Activated CD4-positive, alpha-beta T cell treated with anti-CD3 and anti-CD28 coated beads, Interleukin-2, amount 50 U/mL, for 24 hours (primary cell): ENCODE measurements at places on chromosomes 12 and 14.

GRCh38 chr14:103391048-103391447 lies 5.8 kb downstream of the MARK3 start:
- no peak for DNase-seq

GRCh38 chr12:133038118-133038709 lies 905 bp downstream of the ZNF84 start:
- DNase-seq, result no peak

DNA sequence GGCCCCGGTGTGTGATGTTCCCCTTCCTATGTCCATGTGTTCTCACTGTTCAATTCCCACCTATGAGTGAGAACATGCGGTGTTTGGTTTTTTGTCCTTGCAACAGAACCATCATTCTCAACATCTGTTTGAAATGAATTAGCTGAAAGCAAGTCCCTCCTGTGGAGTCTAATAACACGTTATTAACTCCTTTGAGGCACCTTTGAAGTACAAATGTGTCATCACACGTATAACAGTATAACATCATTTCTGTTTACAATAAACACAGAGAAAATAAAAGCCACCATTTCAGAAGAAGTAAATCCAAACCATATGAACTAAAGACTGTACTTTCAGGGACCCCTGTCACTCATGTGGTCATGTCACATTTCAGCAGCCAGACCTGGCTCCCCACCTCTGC lies 198.5 kb downstream of the STXBP6 start:
- DNase-seq, result no peak

- no peak for DNase-seq
These were observed 59.0 kb downstream of the GAS2L3 start for GRCh38 chr12:100632445-100632892.

- no peak for DNase-seq
These were observed 12.7 kb downstream of the ABCD2 start for GRCh38 chr12:39606712-39607423.

- no peak for DNase-seq
These were observed 186.2 kb downstream of the DUSP6 start for GRCh38 chr12:89166121-89166520.

DNA sequence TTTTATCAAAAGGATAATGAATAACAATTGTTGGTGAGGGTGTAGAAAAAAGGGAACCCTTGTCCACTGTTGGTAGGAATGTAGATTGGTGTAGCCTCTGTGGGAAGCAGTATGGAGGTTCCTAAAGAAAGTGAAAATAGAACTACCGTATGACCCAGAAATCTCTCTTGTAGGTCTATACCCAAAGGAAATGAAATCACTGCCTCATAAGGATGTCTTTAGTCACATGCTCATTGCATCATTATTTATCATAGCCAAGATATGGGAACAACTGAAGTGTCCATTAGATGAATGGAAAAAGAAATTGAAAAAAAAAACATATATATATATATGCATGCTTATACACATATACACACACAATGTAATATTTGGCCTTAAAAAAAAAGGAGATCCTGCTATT lies 158.8 kb upstream of the NPAS3 start:
- DNase-seq, result no peak

DNA sequence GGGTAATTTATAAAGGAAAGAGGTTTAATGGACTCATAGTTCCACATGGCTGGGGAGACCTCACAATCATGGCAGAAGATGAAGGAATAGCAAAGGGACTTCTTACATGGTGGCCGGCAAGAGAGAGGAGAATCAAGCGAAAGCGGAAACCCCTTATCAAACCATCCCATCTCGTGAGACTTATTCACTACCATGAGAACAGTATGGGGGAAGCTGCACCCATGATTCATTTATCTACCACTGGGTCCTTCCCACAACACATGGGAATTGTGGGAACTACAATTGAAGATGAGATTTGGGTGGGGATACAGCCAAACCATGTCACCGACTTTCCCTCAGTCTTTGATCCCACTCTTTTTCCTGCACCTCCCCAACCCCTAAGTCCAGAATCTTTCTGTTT lies 12.6 kb upstream of the CTDSP2 start:
- DNase-seq, result no peak

GRCh38 chr12:15209782-15210181 lies 11.4 kb downstream of the RERG start:
- no peak for DNase-seq

GRCh38 chr12:26112703-26113147 lies 12.1 kb downstream of the BHLHE41 start:
- DNase-seq, result no peak

- no peak for DNase-seq
These were observed 256.4 kb downstream of the NUAK1 start for GRCh38 chr12:105882404-105882803.

DNA sequence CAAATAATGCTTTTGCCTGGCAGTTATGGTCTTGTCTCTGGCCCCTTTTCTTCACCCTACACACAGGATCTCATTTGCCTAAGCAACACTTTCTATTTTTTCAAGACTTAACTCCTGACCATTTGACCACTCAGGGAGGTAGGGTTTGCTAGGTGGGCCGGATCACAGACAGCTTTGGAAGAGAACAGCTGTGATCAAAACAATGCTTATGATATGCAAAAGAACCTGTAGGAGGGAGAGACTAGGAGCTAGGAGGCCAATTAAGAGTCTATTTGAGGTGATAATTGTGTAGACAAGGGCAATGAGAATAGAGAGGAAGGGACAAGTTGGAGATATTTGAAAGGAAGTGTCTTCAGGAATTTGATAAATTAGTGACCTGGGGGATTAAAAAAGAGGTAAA lies 12.3 kb upstream of the DACT1 start:
- DNase-seq, result no peak

DNA sequence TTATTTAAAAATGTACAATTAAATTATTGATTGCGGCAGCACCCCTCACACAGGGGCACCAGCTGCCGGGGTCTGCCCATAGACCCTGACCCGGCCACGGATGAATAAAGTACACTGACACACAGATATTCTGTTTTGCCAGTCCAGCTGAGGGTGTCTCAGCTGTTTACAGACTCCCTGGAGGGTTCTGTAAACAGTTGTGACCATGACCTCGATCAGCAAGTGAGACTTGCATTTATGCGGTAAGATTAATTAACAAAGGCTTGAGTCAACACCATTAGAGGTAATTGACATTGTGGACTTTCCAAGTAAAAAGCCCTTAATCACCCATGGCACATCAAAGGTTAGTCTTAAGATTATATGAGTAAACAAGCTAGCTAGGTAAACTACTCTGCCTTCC lies 94.3 kb downstream of the FUT8 start:
- no peak for DNase-seq

DNA sequence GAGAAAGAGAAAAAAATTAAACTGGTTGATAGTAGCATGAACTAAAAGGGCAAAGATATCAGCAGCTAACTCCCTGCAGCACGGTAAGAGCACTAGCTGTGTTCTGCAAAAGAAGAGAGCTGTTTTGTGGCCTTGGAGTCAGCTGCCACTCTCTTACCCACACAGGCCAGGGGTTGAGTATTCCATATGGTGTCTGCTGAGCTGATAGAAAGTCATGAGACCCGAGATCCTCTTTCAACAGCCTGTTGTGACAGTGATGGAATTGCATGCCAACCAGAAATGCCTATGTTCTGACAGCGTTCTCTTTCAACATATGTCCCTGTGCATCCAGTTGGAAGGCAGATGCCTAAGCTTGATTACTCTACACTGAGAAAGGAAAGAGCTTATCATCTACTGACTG lies 39.9 kb downstream of the TMTC1 start:
- DNase-seq, result no peak

GRCh38 chr12:82665142-82665923 lies 21.4 kb upstream of the TMTC2 start:
- no peak for DNase-seq

DNA sequence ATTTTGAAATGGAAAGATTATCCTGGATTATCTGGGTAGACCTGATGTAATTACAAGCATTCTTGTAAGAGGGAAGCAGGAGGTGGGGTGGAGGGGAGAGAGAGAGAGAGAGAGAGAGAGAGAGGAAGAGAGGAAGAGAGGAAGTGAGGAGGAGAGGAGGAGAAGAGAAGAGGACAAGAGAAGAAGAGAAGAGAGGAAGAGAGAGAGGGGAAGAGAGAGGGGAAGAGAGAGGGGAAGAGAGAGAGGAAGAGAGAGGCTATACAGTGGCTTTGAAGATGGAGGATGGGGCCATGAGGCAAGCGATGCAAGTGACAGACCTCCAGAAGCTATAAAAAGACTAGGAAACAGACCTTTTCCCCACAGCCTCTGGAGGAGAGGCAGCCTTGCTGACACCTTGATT lies 13.7 kb upstream of the CHST11 start:
- DNase-seq, result no peak
